ENCODE measurements at places on chromosomes 6 and 20.

DNA sequence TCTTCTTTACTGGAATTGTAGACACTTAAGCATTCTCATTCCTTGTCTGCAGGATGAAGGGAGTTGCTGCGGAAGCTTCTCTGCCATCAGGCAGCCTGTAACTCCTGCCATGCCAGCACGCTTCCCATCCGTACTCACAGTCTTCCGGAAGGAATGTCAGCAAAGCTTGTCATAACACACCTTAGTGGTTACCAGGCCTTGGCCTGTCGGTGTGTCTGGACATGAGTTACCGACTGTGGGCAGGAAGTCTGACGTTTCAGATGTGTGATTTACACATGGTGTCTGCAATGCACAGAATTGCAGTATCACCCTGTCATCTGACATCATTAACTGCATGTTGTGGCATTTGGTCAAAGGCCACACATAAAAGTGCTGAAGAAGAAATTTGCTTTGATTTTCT, 102.2 kb downstream of the SLC24A3 start:
- DNase-seq = no peak

GRCh38 chr6:27149150-27149549, 98.4 kb upstream of the PRSS16 start:
- DNase-seq = no peak

DNA sequence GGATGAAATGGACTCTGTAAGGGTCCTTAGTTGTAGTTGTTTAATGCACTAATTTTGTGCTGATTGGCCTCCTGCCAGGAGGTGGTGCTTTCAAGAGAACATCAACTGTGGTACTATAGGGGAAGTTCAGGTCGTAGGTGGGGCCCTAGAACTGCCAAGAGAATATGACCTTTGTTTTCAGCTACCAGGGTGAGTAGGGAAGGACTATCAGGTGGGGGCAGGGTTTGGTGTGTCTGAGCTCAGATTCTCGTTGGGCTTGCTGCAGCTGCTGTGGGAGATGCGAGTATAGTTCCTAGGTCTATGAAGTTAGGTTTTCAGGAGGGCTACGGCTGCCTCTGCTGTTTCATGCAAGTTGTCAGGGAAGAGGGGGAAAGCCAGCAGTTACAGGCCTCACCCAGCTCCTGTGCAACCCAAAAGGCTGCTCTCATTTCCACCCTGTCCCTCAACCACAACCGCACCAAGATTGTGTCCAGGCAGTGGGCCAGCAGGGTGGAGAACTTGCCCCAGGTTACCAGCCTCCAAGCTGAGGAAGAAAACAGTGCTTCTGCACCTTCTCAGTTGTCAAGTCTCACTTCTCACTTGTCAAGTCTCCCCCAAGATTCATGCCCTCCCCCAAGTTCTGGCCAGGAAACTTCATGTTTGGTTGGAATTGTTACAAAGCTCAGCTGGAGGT, 626.5 kb upstream of the MAP3K7 start:
- no peak for DNase-seq

- DNase-seq = no peak
Observed at GRCh38 chr20:3312940-3313682, 74.1 kb upstream of the SLC4A11 start.

- no peak for DNase-seq
Observed at GRCh38 chr20:24672886-24673677, 203.7 kb downstream of the SYNDIG1 start.

DNA sequence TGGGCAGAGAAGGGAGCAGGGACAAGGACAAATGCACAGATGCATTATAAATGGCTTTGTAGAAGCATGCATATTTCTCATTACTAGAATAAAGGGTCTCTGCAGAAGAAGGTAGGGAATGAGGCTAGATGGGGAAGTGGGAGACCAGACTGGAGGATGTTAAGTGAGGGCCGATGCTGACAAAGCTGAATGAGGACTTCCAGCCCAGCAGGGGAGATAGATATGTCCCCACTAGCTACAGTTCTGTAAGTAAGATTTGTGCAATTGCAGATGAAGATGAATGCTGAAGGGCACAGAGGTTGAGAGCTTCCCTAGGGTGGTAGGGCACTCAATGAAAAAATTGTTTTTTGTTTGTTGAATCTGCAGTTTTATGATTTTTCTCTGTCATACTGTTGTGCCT, 16.9 kb downstream of the ADGRG6 start:
- DNase-seq = no peak

DNA sequence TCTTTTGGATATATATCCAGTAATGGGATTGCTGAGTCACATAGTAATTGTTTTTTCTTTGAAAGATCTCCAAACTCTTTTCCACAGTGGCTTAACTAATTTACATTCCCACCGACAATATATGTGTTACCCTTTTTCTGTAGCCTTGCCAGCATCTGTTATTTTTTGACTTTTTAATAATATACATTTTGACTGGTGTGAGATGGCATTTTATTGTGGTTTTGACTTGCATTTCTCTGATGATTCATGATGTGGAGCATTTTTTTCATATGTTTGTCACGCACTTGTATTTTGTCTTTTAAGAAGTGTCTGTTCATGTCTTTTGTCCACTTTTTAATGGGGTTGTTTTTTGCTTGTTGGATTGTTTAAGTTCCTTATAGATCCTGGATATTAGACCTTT, 58.9 kb upstream of the OPRM1 start:
- no peak for DNase-seq

GRCh38 chr6:111417946-111418345, 65.1 kb downstream of the REV3L start:
- DNase-seq = no peak

GRCh38 chr6:33505548-33506370, 51.4 kb downstream of the ZBTB9 start:
- DNase-seq = no peak

- no peak for DNase-seq
Observed at GRCh38 chr20:32365564-32365963, 7.4 kb downstream of the ASXL1 start.

- no peak for DNase-seq
Observed at GRCh38 chr6:150175586-150176151, 32.8 kb downstream of the PPP1R14C start.

DNA sequence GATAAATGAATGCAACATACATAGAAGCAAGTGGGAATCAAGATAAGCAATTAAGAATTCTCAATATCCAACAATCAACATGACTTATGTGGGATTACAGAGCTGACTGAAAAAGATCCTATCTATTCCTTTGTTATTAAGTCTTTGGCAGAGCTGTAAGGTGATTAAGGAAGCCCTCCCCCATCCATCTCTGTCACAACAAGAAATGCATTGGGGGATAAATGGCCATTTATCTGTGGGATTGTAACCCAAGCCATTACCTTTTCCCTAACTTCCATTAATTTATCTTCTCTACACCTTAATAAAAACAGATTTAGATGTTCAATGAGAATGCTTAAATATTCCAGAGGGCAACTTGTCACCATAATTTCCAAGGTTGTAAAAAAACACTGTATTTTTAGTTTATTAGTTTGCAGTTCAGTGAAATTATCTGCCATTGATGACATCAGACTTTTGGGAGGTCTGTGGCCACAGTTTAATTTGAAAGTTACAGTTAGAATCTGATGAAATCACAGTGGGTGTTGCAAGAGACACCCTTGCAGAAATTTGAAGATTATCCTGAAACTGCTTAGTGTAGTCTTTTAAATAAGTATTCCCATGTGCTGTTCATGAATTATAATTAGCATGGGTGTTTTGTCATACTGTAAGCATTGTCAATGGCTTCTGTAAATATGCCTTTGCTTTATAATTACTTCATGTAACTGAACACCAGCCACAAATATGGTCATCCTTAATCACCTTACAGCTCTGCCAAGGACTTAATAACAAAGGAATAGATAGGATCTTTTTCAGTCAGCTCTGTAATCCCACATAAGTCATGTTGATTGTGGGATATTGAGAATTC, 49.4 kb upstream of the FYN start:
- no peak for DNase-seq

- DNase-seq = no peak
Observed at GRCh38 chr6:30611856-30612194, 5.2 kb downstream of the PPP1R10 start.

- no peak for DNase-seq
Observed at GRCh38 chr20:4949833-4950178, 51.5 kb downstream of the SLC23A2 start.
